Naive thymus-derived CD8-positive, alpha-beta T cell (primary cell): ENCODE measurements at places on chromosomes 11 and 22. TPM values are rescaled to one million over a fixed set of nuclear protein-coding genes. Genes with fewer than 3 reads are reported as not detected.

- H3K4me3 ChIP-seq, result no peak overlapping the region
- H3K27ac ChIP-seq, result no peak overlapping the region
- no peak for DNase-seq
Observed at GRCh38 chr11:102771351-102771750, 9.1 kb downstream of the MMP10 start.

- DNase-seq, result no peak
- no peaks in the 10 kb centered on the region for H3K36me3 ChIP-seq
- no peak overlapping the region for H3K4me3 ChIP-seq
- peaks cover 11% of the 10 kb centered on the region for H3K27me3 ChIP-seq
Observed at GRCh38 chr11:33452836-33453624, 195.8 kb downstream of the HIPK3 start.

- peaks cover 2% of the 10 kb centered on the region for H3K36me3 ChIP-seq
- H3K4me3 ChIP-seq, result peak overlapping the region; percentile 53
- DNase-seq, result no peak
- peaks cover 20% of the 10 kb centered on the region for H3K4me1 ChIP-seq
- H3K27me3 ChIP-seq, result peaks cover 7% of the 10 kb centered on the region
- no peak overlapping the region for H3K27ac ChIP-seq
Observed at GRCh38 chr11:721741-722345, 15.8 kb downstream of the EPS8L2 start.

DNA sequence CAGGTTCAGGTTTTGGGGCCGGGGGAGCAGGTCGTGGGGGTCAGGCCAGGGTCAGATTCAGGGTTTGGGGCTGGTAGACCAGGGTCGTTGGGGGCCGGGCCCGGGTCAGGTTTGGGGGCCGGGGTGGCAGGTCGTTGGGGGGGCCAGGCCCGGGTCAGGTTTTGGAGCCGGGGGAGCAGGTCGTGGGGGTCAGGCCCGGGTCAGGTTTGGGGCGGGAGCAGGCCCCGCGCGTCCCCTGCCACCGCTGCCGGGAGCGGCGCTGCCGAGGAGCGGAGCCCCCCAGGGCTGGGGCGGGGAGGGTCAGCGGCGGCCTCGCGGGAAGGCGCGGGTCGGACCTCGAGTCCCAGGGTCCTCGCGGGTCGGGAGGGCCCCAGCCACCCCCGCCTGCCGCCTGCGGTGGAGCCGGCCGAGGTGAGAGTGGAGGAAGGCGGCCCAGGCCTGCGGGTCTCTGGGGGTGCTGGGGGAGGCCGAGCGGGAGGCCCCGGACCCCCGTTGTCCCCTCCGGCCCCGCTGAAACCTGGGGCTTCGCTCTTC is 535 bp downstream of the TRABD start:
- H3K36me3 ChIP-seq, result no peaks in the 10 kb centered on the region
- peak overlapping the region; percentile 95 for H3K27ac ChIP-seq
- DNase-seq, result no peak
- peak overlapping the region; percentile 83 for H3K4me3 ChIP-seq
- H3K4me1 ChIP-seq, result peaks cover 13% of the 10 kb centered on the region
- no peaks in the 10 kb centered on the region for H3K27me3 ChIP-seq

DNA sequence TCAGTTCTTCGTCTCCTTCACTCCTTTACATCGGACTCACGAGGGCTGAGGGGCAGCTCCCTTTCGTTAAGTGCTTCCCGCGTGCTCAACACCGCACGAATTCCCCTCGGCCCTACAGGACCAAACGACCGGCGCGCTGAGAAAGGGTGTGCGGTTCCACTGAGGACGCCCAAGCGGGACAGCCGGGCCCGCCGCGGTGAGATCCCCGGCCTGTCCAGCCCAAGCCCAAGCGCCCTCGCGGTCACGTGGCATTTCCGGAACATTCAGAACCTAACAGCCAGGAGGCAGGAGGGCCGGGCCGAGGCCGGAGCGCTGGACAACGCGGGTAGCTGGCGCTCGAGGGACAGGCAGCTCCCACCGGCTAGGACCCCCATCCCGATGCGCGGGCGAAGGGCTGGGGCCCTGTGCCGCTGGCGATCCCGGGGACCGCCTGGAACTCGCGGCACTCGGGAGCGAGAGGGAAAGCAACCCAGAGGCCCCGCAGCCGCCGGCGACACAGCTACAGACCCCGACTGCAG is 737 bp upstream of the STIP1 start:
- peaks cover 21% of the 10 kb centered on the region for H3K4me1 ChIP-seq
- H3K36me3 ChIP-seq, result no peaks in the 10 kb centered on the region
- H3K4me3 ChIP-seq, result no peak overlapping the region
- peak overlapping the region; percentile 66 for H3K27ac ChIP-seq
- H3K27me3 ChIP-seq, result no peaks in the 10 kb centered on the region

DNA sequence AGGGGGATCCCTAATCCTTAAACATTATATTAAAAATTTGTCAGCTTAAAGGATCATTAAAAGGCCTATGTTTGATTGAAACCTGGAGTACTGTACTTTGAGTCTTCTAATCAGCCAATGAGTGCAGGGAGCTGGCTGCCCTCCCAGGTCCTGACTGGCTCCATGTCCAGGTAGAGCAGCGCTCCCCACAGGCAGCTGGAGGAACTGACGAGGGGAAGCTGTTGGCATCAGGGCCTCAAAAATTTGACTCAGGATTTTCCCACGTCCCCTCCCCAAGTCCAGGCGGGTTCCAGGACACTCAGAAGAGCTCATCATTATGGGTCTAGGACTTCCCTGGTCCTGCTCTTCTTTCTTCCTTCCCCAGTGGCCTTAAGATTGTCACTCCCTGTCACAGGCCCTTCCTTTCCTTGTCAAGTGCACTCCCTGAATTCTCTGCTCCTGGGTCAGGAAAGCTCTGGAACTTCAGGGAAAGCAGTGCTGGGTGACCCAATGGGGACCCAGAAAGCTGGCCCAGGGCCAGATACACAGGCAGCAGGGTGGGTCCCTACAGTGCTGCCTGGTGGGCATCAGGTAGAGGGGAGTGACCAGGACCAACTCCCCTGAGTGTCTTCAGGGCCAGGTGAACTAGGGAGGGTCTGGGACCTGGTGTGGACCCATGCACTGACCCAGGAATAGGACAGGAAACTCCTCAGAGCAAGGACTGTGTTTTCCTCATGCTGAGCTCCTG is 65.5 kb downstream of the GGTLC2 start:
- no peak overlapping the region for H3K27ac ChIP-seq
- DNase-seq, result no peak
- no peaks in the 10 kb centered on the region for H3K36me3 ChIP-seq
- no peaks in the 10 kb centered on the region for H3K4me1 ChIP-seq
- no peaks in the 10 kb centered on the region for H3K27me3 ChIP-seq
- no peak overlapping the region for H3K4me3 ChIP-seq

- no peaks in the 10 kb centered on the region for H3K27me3 ChIP-seq
- DNase-seq, result no peak
- no peak overlapping the region for H3K27ac ChIP-seq
- H3K36me3 ChIP-seq, result no peaks in the 10 kb centered on the region
- no peak overlapping the region for H3K4me3 ChIP-seq
Observed at GRCh38 chr11:39732001-39732400, 1727.5 kb downstream of the LRRC4C start.

DNA sequence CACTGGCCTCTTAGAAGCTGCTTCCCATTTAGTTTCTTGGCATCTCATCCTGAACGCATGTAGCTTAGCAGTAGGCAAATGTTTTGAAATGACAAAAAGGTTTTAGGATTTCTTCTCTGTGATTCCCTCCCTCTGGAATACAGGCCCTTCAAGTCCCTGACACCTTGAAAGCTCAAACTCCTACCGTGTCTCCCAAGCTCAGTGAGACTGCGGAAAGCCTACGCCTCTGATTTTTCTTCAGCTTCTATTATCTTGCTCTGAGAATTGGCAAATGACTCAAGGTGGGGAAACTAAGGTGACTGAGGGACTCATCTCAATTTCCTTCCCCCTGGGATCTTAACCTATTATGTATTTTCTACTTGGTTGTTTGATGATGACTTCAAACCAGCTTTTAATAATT is 130.3 kb downstream of the ENTHD1 start:
- no peak for DNase-seq
- peaks cover 6% of the 10 kb centered on the region for H3K27me3 ChIP-seq
- H3K4me3 ChIP-seq, result no peak overlapping the region
- H3K27ac ChIP-seq, result no peak overlapping the region
- H3K36me3 ChIP-seq, result no peaks in the 10 kb centered on the region
- no peaks in the 10 kb centered on the region for H3K4me1 ChIP-seq

GRCh38 chr22:45867118-45867905 is 109.7 kb downstream of the WNT7B start:
- no peak for DNase-seq
- H3K4me3 ChIP-seq, result no peak overlapping the region

- no peak overlapping the region for H3K27ac ChIP-seq
- peaks cover 3% of the 10 kb centered on the region for H3K27me3 ChIP-seq
- peaks cover 4% of the 10 kb centered on the region for H3K36me3 ChIP-seq
- DNase-seq, result no peak
Observed at GRCh38 chr11:117473481-117474091, 145.9 kb downstream of the CEP164 start.

DNA sequence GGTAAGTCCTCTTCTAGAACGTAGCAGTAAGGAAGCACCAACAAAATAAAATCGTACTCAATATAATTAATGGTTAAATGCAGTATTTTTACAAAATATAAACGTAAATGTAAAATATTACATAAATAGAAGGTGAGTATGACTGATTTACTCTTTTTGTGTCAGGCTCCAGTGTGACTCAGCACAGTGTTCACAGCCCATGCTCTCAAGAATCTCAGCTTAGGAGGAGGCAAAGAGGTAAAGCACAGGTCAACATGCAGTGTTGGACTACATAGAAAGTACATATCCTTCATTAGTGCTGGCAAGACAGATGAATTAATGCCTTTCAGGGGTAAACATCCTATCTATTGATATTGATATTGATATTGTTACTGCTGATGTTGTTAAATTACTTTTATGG is 2050.6 kb upstream of the RAG2 start:
- H3K27me3 ChIP-seq, result no peaks in the 10 kb centered on the region
- H3K4me1 ChIP-seq, result no peaks in the 10 kb centered on the region
- no peaks in the 10 kb centered on the region for H3K36me3 ChIP-seq
- DNase-seq, result no peak
- no peak overlapping the region for H3K4me3 ChIP-seq

DNA sequence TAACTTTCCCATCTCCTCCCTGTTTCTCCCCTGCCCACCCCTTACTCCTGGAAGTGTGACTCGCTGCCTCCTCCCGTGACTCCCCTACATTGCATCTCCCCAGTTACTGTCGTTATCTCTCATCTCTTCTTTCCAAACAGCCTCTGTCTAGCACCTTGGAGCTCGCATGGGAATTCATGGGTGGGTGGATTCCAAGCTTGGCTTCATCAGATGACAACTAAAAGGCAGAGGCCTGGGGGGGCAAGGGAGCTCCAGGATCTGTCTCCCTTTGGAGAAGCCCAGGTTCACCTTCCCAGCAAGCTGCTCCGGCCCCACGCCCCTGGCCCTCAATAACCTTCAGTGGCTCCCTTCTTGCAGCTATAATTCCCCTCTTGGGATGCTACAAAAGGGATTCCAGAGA is 6.9 kb upstream of the CCND1 start:
- H3K4me3 ChIP-seq, result no peak overlapping the region
- no peak overlapping the region for H3K27ac ChIP-seq
- DNase-seq, result no peak
- H3K27me3 ChIP-seq, result peaks cover 55% of the 10 kb centered on the region
- peaks cover 4% of the 10 kb centered on the region for H3K36me3 ChIP-seq

GRCh38 chr11:101907815-101908214 is 7.0 kb upstream of the CEP126 start:
- no peak overlapping the region for H3K4me3 ChIP-seq
- no peaks in the 10 kb centered on the region for H3K4me1 ChIP-seq

APOBEC3C gene
- 119 TPM for polyA plus RNA-seq

FZD4 gene
- not detected for polyA plus RNA-seq

PANX2 gene
- polyA plus RNA-seq, result not detected

TUB gene
- polyA plus RNA-seq, result 0.18 TPM

ARL14EP gene
- 71.2 TPM for polyA plus RNA-seq

PRRG4 gene
- polyA plus RNA-seq, result not detected

PLAAT2 gene
- 0.69 TPM for polyA plus RNA-seq

KBTBD3 gene
- 5.1 TPM for polyA plus RNA-seq

ARHGEF12 gene
- 0.76 TPM for polyA plus RNA-seq

B3GAT3 gene
- polyA plus RNA-seq, result 35.6 TPM

ABCC8 gene
- not detected for polyA plus RNA-seq

TIGD3 gene
- polyA plus RNA-seq, result 0.67 TPM

GPR83 gene
- polyA plus RNA-seq, result not detected
